Testis (tissue), 5 donors: ENCODE measurements at places on chromosomes 1 and 21. TPM values are rescaled to one million over a fixed set of nuclear protein-coding genes. Genes with fewer than 3 reads are reported as not detected.

FCGR3B gene
- not detected for total RNA-seq

KLHDC9 gene
- 55.8 TPM for total RNA-seq

SEC16B gene
- 4.8 TPM for total RNA-seq

ACBD6 gene
- total RNA-seq: 97.2 TPM

FCRL2 gene
- 0.16 TPM for total RNA-seq

FMO5 gene
- total RNA-seq: 9.8 TPM

MAN1C1 gene
- 12.8 TPM for total RNA-seq

RPE65 gene
- 0.16 TPM for total RNA-seq

CNIH3 gene
- 8.5 TPM for total RNA-seq

KCNJ9 gene
- total RNA-seq: 0.55 TPM

PTGER3 gene
- total RNA-seq: 0.31 TPM

DNA sequence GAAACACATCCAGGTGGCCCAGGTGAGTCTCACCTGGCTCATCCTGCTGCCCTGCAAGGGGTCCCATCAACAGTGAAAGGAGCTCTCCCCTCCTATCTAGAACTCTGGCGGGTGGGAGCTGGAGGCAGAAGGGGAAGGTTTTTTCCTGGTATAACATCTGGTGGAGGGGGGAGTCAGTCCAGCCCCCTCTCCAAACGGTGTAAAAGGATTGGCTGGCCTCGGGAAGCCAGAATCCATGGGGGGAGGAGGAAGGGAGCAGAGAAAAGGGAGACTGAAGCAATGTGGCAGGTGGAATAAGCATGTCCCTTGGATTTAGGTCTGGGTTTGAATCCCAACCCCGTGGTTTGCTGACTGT lies 1.2 kb upstream of the CAMK2N1 start:
- no peak overlapping the region for H3K4me3 ChIP-seq
- no peak for DNase-seq
- peaks cover 11% of the 10 kb centered on the region for H3K4me1 ChIP-seq
- H3K27me3 ChIP-seq: no peaks in the 10 kb centered on the region
- no peak overlapping the region for H3K27ac ChIP-seq
- H3K36me3 ChIP-seq: no peaks in the 10 kb centered on the region

DNA sequence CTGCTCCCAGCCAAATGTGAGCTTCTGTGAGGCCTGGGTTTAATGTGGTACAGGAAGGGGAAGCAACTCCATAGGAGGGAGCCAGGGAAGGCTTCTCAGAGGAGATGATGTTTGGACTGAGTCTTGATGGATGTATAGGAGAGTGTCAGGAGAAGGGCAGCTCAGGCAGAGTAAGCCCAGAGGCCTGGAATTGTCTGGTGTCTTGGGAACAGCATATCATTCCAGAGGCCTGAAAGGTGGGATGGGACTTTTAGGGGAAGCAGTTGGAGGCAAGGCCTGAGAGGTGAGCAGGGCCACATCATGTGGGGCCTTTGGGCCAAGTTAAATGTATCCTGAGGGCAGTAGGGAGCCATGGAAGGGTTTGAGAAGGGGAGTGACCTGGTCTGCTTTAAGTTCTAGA lies 148.6 kb upstream of the WNT4 start:
- no peak overlapping the region for H3K4me3 ChIP-seq
- H3K27ac ChIP-seq: no peak overlapping the region
- H3K36me3 ChIP-seq: no peaks in the 10 kb centered on the region
- no peak for DNase-seq
- H3K4me1 ChIP-seq: peaks cover 11% of the 10 kb centered on the region

DNA sequence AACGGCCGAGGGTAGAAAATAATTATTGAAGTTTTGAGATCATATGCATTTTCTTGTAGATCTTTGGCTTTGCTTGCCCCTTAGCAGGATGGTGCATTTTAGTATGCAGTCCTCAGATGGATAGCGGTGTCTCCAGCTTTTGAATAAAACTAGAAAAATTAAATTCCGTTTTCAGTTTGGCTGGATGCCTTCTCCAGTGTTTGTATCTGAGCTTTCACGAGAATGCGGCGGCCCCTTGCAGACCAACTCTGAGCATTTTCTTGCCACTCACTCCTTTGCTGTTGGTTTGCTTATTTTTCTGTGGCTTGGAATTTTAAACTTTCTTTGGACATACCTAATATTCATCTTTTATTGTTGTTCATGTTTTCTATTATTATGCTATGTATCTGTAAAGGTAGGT lies 192.6 kb downstream of the NFIA start:
- peak overlapping the region; percentile 16 for H3K27ac ChIP-seq
- peaks cover 38% of the 10 kb centered on the region for H3K4me1 ChIP-seq
- no peaks in the 10 kb centered on the region for H3K36me3 ChIP-seq
- H3K27me3 ChIP-seq: no peaks in the 10 kb centered on the region
- no peak overlapping the region for H3K4me3 ChIP-seq

DNA sequence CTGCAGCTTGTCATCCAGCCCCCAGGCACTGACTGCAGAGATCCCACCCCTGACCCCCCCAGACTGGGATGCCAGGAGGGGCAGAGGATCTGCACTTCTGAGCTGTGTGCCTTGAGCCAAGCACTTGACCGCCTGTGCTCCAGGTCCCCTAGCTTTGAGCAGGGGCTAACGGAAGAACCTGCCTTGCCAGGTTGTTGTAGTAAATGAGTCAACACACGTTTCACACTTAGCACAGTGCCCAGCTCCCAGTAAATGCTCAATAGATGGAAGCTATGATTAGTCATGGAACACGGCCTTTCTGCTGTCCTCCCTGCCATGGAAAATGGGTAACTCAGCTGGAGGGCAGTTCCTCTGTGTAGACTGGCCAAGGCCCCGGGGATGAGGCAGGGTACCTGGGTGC lies 24.1 kb downstream of the IFFO2 start:
- no peak for DNase-seq
- no peak overlapping the region for H3K27ac ChIP-seq
- no peaks in the 10 kb centered on the region for H3K4me1 ChIP-seq
- H3K27me3 ChIP-seq: no peaks in the 10 kb centered on the region

DNA sequence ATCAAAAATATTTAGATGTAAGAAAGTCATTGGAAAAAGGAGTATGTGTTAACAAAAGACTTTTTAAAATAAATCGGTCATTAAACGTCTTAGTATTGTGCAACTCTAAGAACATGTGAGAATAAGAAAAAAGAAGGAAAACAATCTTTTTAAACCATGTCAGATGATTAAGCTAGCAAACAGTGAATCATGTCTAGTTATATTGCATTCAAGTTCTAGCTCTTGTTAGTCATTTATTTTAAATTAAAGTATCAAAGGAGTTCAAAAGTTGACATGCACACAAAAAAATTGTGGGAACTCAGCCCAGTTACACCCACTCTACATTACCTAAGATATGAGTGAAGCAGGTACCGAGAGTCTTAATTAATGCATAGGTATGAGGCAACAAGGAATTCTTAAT lies 9.8 kb downstream of the FRRS1 start:
- H3K36me3 ChIP-seq: no peaks in the 10 kb centered on the region
- H3K27me3 ChIP-seq: no peaks in the 10 kb centered on the region
- DNase-seq: no peak
- H3K4me1 ChIP-seq: no peaks in the 10 kb centered on the region

- no peak overlapping the region for H3K4me3 ChIP-seq
- no peaks in the 10 kb centered on the region for H3K27me3 ChIP-seq
- DNase-seq: no peak
- H3K4me1 ChIP-seq: peaks cover 14% of the 10 kb centered on the region
- no peak overlapping the region for H3K27ac ChIP-seq
These were observed 170.3 kb downstream of the VPS13D start for GRCh38 chr1:12400027-12400693.

DNA sequence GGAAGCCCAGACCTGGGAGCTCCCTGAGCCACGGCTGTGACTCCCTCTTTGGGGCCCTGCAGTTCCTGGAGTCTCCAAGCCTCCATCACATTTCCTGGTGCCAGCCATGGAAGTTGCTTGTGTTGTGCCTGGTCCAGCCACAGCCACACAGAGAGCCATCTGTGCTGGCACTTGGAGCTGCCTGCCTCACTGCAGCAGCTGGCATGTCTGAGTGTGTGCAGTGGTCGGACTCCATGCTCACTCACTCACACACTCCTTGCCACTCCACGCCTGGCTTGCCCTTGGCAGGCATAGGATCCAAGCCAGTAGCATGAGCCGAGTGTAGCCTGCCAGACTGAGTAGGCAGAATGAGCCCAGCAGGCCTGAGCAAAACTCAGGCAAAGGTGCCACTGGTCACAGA lies 516.3 kb upstream of the BEND5 start:
- no peak for DNase-seq
- no peaks in the 10 kb centered on the region for H3K4me1 ChIP-seq
- H3K27ac ChIP-seq: no peak overlapping the region
- no peak overlapping the region for H3K4me3 ChIP-seq
- H3K36me3 ChIP-seq: no peaks in the 10 kb centered on the region

- H3K27ac ChIP-seq: peak overlapping the region; percentile 89
- H3K36me3 ChIP-seq: no peaks in the 10 kb centered on the region
- peaks cover 29% of the 10 kb centered on the region for H3K4me1 ChIP-seq
- no peaks in the 10 kb centered on the region for H3K27me3 ChIP-seq
- no peak overlapping the region for H3K4me3 ChIP-seq
These were observed 10.2 kb downstream of the SMAP2 start for GRCh38 chr1:40383488-40384412.
